ENCODE measurements at places on chromosomes 4 and X.

DNA sequence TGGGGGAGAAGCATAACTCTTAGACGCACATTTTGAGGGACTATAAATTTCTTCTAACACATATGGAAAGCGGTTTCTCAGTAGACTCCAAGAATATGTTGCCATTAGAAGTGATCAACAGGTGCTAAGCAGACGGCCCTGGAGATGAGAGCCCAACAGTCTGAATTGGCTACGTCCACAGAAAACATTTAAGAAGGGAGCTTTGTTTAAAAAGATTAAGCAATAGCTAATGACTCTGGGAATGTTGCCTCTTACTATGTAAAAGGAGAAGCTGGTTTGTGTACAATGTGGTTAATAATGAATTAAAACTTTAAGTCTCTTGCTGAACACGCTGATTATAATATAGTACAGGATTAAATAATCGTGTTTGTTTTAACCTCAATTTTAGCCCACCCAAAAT is 399.5 kb downstream of the SMARCA1 start:
- DNase-seq, result no peak

DNA sequence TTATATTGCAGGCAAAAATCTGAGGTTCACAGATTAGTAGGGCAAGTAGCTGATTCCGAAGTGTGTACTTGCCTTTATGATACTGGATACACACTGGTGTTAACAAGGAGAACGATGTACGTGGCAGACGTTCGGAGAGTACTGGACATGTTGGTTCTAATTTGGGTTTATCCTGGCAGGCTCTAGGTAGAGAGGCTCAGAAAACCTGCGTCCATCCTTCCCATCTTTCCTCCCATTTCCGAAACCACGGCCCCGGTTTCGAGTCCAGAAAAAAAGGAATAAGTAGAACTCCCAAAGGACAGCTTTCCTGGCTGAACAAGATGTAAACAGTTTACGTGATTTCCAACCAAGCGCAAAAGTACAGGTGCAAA is 351 bp upstream of the SLC30A9 start:
- no peak for DNase-seq

GRCh38 chr4:4868758-4869723 is 9.6 kb downstream of the MSX1 start:
- DNase-seq, result no peak

- DNase-seq, result no peak
These were observed 913 bp upstream of the PRDM8 start for GRCh38 chr4:80196259-80196921.

GRCh38 chr4:125131891-125132680 is 182.7 kb upstream of the FAT4 start:
- DNase-seq, result no peak

DNA sequence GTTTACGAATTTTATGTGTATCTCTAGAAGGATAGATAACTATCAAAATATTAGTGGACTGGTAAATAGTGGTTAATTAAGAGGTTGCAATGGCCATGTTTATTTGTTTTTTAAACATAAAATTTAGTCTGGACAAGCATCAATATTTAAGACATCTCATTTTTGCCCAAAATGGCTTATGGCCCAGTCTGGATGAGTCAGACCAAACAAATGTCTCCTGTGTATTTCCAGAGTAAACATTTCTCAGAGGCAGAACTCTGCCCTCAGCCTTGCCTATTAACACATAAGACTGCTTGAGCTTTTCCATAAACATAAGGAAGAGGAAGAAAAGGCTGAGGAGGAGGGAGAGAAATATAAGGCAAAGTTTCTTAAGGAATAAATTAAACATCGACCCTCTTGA is 277.1 kb upstream of the DIAPH2 start:
- no peak for DNase-seq

- DNase-seq, result no peak
These were observed 306.6 kb downstream of the STK32B start for GRCh38 chr4:5357870-5358269.

Data from thymus (tissue), 14 donors.